ENCODE measurements at places on chromosomes 2 and 18.

DNA sequence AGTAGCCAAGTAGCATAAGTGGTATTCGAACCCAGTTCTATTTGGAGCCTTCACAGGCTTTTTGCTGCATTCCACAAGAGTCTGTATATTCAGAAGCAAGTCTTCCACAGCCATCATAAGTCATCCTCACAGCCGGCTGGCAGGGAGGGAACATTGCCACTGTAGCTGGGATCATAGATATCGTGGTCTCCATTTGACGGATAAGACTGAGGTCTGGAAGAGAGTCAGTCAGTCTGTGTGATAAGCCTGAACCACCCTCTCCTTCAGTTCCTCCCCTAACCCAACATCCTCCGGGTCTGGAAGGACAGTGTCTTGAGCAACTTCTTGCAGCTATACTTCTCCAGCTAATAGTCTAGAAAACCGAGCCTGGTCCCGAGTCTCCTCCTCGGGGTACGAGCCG, 17.0 kb upstream of the C1QL2 start:
- no peak for DNase-seq

- no peak for DNase-seq
These were observed 12.3 kb downstream of the BCL11A start for GRCh38 chr2:60541056-60541651.

DNA sequence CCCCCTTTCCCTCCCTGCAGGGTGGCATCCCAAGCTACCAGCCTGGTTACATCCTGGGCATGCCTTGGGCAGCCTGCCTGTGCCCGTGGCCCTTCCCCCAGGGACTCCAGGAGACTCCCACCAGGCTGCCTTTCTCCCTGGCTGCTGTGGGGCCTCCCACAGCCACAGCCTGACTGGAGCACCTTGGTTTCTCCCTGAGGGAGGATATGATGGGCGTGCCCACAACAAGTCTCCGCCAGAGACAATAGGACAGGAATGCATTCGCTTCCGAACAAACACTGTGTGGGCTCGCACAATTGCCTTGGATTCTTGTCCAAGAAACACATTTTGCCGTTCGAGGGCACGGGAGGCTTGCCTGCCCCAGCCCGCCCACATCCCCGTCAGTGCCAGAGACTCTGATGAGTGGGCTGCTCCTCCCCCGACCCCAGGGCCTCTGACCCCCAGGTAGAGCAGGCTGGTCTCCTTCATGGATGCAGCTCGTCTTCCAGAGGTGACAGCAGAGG, 102.1 kb downstream of the SMAD7 start:
- DNase-seq, result no peak

- DNase-seq, result no peak
These were observed 583.2 kb upstream of the ID2 start for GRCh38 chr2:8098476-8099266.

GRCh38 chr2:68918497-68918896, 34.2 kb downstream of the GKN2 start:
- DNase-seq, result no peak

DNA sequence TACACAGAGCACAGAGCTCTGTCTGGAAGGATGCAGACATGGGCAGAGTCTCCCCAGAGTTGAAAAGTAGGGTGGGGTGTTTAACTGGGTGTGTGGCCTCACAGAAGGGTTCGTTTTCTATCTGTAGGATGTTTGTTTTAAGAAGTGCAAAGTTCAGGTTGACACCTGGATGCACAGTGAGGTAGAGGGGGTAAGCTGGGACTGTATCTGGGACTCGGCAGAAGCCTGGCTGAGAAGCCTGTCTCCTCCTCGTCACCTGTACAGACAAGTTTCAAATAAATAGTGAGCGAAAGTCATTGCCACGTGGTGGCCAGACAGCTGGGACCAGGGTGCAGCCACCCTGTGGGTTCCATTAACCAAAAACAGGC, 145.9 kb downstream of the KLHL29 start:
- DNase-seq, result no peak

GRCh38 chr2:121727950-121728349, 8.7 kb downstream of the NIFK start:
- no peak for DNase-seq

DNA sequence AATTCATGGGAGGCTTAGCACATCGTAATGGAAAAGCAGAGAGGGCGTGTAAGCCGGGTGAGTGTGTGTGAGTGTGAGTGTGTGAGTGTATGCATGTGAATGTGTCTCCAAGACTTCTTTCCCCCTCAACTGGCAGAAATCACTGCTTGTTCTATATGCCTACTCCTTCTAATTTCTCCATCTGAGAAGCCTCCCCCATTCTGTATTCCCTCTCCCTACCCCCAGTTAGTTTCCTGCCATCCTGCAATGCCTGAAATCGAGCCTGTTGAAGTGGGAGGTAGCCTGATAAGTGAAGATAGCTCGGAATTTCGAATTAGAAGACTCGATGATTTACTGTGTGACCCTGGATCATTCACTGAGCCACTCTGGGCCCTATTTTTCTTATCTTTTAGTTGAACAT, 30.0 kb upstream of the YWHAQ start:
- DNase-seq, result no peak

DNA sequence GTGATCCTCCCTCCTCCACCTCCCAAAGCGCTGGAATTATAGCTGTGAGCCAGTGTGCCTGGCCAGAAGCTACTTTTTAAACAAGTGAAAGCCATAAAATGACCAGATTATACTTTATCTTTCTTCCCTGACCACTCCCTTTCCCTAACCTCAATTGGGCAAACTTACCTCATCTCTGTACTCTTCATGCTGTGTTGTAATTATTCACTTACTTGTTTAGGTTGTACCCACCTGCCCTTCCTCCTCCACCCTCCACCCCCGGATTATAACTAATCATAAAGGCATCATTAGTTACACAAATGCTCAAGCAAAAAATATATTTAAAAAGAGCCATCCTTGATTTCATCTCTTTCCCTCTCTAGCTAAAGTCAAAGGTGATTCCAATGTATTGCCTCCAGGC, 279.9 kb downstream of the SETBP1 start:
- no peak for DNase-seq

- no peak for DNase-seq
These were observed 408.9 kb downstream of the PLCL1 start for GRCh38 chr2:198213253-198213652.

GRCh38 chr2:8400196-8400595, 281.7 kb upstream of the ID2 start:
- DNase-seq, result no peak

DNA sequence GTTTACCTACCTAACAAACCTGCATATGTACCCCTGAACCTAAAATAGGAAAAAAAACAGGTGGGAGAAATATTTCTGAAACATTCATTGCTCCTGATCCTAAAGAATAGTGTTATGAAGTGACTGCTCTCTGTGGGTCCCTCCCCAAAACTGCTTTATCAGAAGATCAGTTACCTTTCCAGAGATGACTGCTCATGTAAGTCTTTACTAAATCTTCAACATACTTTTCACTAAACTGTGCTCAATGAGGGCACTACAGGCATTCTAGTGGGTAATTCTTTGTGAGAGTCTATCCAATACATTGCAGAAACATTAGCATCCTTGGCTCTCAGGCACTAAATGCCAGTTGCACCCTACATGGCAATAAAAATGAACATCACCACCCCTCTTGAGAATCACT, 189.3 kb upstream of the STK17B start:
- no peak for DNase-seq

- DNase-seq, result no peak
These were observed 458.8 kb downstream of the PIK3C3 start for GRCh38 chr18:42413870-42414269.

DNA sequence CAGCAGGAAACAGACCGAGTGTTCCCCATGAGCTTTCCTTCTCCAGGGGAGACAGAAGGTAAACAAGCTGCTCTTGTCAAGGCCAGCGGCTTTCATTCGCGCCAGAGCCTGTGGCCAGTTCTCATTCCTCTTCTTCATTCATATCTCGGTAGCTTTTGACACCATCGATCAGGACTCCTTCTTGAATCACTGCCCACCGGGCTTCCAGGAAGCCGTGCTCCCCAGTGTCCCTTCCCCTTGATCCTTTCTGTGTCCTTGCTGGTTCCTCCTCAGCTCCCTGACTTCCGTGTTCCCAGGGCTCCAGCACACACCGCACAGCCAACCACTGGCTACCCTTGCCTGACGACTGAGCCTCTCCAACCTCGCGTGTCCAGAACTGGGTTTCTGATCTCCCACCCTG, 14.1 kb downstream of the SLC66A3 start:
- DNase-seq, result no peak

- DNase-seq, result no peak
These were observed 122.3 kb downstream of the MYCN start for GRCh38 chr2:16062471-16063250.

- DNase-seq, result no peak
These were observed 282.2 kb downstream of the CDH2 start for GRCh38 chr18:27894746-27895145.

DNA sequence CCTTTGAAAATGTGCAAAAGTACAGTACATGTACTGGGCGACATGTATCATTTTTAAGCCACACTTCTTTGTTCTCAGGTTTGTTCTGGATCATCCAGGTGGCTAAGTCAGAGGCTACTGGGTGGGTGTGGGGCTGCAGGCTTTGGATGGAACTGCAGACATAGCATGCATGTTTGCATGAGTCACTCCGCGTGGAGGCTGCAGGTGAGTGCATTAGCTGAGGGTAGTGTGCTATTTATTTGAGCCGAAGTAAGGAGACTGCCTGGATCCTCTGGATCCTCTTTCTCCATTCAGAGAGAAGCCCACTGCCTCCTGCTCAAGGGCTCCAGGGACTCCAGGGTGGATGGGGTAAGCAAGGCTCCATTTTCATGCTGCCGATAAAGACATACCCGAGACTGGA, 9.4 kb upstream of the NEURL3 start:
- DNase-seq, result no peak

DNA sequence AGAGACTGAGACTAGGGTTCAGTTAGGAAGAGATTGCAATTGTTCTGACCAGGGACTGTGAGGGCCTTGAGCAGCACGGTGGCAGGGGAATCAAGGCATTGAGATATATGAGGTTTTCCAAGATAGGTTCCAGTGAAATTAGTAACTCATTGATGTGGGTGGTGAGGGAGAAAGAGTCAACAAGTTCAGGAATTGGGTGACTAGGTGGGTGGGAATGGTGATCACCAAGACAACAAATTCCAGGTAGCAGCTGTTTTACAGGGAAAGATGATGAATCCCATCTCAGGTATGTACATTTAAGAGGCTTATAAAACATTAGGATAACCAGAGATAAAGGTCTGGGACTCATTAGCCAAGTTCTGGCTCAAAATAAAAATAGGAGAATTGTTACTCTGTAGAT, 251.5 kb upstream of the MGAT5 start:
- DNase-seq, result no peak

DNA sequence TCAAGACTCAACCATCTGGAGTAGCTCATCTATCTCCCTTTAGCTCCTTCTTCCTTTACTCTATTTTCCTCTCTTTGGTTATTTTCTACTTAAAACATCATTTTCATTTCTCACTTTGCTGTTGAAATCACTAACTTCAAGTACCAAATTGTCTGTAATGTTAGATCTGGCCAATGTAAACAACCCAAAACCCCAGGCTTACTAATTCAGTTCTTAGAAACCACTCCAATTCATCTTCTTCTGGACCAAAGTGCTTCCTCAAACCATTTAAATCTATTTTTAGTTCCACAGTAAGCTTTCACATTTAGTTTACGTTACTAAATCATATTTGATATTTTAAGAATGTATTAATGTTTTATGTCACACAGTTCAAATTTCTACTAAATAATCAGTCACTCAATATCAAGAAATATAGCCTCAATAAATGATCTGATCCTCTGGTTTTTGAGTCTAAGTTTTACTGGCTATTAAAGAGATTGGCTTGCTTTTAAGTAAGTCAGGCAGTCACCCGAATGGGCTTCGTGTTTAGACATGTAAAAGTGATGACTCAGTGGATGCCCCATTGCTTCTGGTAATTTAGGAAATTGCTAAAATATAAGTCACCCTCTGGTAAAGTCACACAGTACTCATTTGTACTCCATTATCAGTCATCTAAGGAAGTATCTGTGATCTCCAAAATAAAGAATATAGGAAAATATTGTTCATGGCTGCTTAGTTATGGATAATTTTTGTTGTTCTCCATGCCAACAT, 527.2 kb upstream of the SOX11 start:
- DNase-seq, result no peak

DNA sequence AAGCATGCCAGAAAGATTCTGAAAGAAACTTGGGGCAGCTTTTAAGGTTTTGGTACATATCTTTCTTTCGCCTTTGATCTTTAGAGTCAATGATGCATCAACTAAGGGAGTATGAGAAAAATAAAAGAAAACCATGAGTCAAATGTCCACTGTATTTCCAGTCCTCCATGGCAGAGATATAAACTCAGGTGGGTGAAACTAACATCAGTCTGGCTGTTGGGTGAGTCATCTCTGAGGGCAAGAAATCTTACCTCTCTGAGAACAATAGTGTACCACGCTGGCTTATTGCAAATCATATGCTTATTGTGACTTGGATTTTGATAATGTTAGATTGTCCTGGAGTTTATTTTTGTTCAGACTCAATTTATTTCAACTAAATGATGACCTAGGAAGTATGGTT, 521.0 kb downstream of the PLCL1 start:
- no peak for DNase-seq

DNA sequence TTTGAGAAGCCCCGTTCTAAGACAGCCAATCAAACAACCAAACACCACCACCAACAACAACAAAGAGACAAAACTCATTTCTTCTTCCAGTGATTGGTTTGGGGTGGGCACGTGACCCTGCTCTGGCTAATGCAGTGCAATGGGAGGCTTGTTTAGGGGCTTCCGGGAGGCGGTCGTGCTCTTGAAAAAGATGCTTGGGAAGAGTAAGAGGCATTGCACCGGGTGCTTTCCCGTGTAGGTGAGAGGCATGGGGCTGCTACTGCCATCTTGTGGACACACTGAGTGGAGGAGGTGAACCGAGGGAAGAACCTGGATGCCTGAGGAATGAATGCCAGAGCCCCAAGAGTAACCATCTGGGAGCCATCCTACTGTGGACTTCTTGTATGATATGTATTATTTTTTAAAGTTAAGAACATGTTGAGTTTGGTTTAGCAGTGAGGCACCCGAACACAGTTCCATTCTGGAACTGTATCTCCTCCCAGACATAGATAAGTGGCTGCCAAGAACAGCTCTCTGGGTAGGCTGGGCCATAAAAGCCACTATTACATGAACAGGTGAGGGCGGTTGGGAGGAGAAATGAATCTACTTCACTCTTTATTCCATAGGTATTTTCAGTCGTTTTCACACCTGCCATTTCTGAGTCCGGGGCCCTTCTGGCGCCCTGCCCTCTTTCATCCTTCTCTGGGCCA, 19.1 kb upstream of the ARHGAP25 start:
- no peak for DNase-seq
